ENCODE measurements at places on chromosomes 2 and 18. TPM values are rescaled to one million over a fixed set of nuclear protein-coding genes. Genes with fewer than 3 reads are reported as not detected.

DNA sequence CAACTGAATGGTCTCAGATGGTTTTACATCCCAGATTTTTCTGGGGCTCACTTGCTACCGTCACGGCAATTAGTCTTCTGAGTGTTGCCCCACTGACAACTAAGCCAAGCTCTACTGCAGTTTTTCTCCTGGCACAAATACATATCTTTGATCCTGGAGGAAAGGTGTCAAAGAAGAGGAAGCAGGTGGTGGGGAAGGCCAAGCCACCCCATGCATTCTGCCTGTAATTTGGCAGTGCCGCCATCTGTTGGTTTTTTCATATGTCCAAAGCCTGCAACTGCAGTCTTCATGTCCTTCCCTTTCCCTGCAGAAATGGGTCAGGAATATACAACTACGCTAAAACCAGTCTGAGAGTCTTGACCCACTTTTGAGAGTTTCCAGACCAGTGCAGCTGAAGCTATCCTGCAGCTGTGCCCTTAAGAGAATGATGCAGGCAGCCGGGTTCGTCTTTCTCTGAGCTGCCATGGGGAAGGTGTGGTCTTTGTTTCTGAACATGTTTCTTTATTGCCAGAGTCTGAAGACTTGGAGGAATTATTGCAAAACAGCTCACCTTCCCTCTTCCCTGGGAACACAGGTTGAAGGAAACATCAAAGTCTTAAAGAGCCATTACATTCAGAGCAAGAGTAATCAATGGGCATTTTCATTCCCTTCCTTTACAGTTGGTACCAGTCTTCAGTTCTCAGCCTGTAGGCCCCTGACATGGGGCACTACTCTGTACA, 71.8 kb upstream of the ATL2 start:
- no peaks in the 10 kb centered on the region for H3K36me3 ChIP-seq
- H3K4me1 ChIP-seq: no peaks in the 10 kb centered on the region
- H3K27ac ChIP-seq: no peak overlapping the region
- no peaks in the 10 kb centered on the region for H3K27me3 ChIP-seq

GRCh38 chr18:3816610-3817363, 366.8 kb downstream of the TGIF1 start:
- H3K4me1 ChIP-seq: no peaks in the 10 kb centered on the region
- peaks cover 9% of the 10 kb centered on the region for H3K27me3 ChIP-seq
- no peak overlapping the region for H3K27ac ChIP-seq

GRCh38 chr2:112541315-112542122, 746 bp upstream of the POLR1B start:
- peaks cover 6% of the 10 kb centered on the region for H3K36me3 ChIP-seq
- H3K4me1 ChIP-seq: peaks cover 23% of the 10 kb centered on the region
- peak; percentile 72 for DNase-seq
- H3K27ac ChIP-seq: no peak overlapping the region
- H3K27me3 ChIP-seq: no peaks in the 10 kb centered on the region

DNA sequence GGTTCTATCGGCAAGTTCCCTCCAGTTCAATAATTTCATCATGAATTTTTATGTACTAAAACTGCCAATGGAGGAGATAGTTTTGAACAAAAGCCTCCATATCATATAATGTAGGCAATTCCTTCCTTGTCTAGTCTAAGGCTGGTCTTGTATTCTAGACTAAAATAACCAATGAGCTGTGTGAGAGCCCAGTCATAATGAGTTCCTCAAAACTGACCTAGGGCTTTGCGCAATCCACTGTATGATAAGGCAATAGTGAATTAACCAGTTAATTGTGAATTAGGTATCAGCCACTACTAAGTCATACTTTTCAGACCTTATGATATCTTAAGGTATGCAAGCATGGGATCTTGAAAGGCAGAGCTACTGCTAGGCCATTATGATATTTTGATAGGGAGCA, 7.6 kb upstream of the UXS1 start:
- no peak for DNase-seq
- no peak overlapping the region for H3K4me3 ChIP-seq
- H3K27me3 ChIP-seq: no peaks in the 10 kb centered on the region

GRCh38 chr2:12363569-12363968, 353.2 kb upstream of the TRIB2 start:
- H3K27me3 ChIP-seq: no peaks in the 10 kb centered on the region
- DNase-seq: no peak
- no peak overlapping the region for H3K27ac ChIP-seq
- H3K36me3 ChIP-seq: no peaks in the 10 kb centered on the region

ZSCAN30 gene
- 22.5 TPM for total RNA-seq

Data from activated CD8-positive, alpha-beta T cell treated with anti-CD3 and anti-CD28 coated beads for 36 hours (primary cell).